ENCODE measurements at places on chromosomes 5 and 9.

DNA sequence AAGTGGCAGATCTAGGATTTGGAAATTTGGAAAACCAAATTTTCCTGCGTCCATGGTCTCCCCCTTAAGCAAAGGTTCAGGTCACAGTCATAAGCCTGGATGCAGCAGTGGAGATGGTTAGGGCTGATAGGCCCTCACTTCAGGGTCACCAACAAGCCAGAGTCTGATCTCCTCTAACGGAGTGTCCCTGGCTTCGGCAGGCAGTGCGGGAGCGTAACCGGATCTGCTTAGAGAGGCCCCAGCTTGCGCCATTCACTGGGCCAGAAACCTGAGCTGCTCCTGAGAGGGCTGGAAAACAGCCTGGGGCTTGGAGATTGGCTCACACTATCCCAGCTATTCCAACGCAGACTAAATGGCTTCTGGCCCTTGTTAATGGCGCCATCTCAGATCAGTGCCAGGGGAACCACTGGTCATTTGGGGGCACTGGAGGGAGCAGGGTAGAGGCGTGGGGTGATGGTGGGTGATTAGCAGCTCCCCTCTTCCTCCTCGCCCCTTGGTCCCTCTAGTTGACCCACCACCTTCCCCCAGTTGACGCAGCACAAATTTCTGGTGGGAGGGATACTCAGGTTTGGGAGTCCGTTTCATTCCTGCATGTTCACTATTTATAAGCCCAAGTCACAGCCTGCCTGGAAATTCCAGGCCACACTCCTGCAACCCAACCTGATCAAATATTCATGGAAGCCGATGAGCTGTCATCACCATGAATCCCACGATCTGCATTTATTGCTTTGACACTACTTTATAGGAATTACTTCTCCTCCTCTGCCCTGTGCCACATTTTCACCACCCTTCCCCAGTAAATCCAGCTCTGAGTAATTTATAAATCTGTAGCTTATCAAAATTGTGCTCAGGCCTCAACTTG is 134.6 kb upstream of the CPEB4 start:
- no peak for DNase-seq

DNA sequence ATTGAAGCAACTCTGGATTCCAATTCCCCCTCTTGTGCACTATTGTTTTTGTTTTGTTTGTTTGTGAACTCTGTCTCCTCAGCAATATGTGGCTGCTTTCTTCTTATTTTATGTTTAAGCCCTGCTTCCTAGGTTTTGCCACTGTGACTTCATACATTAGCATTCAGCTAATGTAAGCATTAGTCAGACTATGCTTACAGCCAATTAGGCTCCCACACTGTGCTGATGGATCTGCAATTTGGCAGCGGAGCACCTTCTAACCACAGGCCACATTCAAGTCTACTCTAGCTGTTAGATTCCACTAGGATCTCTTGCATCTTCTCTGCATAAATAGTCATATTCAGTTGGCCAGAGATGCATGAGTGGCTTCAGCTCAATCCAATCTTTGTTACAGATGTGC is 9.6 kb upstream of the BICD2 start:
- no peak for DNase-seq

- DNase-seq: no peak
Observed at GRCh38 chr5:122412966-122413365, 100.9 kb downstream of the SNCAIP start.

GRCh38 chr5:61308712-61309111 is 23.3 kb upstream of the ZSWIM6 start:
- DNase-seq: no peak

DNA sequence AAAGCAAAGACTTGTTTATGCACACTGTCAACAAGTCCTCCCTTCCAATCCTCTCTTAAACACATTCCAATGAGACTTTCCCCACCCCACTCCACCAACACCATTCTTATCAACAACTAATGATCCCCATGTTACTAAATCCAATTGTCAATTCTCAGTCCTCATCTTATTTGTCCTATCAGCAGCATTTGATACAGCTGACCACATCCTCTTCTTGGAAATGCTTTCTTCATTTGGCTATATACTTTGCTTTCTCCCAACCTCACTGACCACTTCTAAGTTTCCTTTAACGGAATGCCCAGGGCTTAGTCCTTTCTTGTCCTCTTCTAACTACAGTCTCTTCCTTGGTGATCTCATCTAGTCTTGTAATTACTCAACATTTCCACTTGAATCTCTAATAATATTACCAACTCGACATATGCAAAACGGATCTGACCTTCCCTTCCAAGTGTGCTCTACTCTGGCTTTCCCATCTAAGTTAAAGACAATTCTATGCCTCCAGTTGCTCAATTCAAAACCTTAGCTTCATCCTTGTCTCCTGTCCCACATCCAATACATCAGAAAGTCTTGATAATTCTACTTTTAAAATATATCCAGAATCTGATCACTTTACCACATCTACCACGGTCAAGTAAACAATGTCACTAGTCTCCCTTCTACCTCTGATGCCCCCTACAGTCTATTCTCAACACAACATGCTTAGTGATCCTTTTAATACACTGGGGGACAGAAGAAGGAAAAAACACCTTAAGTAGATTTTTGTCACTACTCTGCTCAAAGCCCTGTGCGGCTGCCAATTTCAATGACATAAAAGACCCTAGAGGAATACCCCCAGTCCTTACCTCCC is 25.5 kb downstream of the AGTPBP1 start:
- no peak for DNase-seq

DNA sequence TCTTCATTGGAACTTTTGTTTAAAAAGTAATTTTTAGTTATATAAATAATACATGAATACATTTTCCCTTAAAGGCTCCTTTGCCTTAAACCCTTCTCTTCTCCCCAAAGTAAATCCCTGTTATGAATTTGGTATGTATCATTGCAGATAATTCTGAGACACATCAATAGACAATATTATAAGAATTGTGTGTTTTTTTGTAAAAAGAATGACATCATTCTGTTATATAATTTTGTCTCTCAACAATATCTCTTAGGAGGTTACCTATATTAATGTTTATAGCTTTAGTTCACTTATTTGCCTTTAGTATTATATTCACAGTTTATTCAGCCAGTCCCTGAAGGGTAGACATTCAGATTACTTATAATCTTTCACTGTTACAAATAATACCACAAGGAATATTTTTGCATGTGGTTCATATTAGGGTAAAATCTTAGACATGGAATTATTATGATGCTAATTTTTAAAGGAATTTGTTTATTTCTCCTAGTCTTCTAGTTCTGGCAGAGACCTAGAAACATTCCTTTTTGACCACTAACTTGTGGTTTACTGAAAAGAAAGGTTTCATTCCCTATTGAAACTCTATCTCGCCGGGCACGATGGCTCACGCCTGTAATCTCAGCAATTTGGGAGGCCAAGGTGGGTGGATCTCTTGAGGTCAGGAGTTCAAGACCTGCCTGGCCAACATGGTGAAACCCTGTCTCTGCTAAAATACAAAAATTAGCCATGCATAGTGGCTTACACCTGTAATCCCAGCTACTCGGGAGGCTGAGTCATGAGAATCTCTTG is 105.6 kb downstream of the KCTD16 start:
- DNase-seq: no peak
